ENCODE measurements at places on chromosomes 3 and 15. TPM values are rescaled to one million over a fixed set of nuclear protein-coding genes. Genes with fewer than 3 reads are reported as not detected.

Gene PRKAR2A
- 40.5 TPM for total RNA-seq

Gene DUOX1
- not detected for total RNA-seq

- no peak for DNase-seq
Observed at GRCh38 chr3:115808244-115808643, 184.9 kb downstream of the GAP43 start.

DNA sequence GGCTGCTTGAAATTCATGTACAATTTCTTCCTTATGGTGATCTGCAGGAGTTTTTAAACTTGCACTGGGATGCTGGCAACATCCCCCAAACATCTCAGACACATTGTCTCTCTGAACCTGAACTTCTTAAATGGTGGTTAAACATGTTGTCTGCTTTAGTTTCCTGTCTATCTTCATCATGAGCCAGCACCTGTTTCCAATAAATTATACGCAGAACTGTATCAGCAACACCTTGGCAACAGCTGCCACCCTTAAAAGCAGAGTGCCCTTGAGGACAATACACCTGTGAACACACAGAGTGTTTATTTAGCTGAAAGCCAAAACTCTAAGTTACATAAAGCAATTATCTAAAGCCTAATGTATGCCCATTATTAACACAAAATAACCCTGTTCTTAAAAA is 242.9 kb downstream of the WNT5A start:
- DNase-seq: no peak

GRCh38 chr15:89647191-89647851 is 7.9 kb downstream of the KIF7 start:
- DNase-seq: peak; percentile 34

GRCh38 chr3:46705022-46705530 is 3.9 kb downstream of the TMIE start:
- peak; percentile 67 for DNase-seq

DNA sequence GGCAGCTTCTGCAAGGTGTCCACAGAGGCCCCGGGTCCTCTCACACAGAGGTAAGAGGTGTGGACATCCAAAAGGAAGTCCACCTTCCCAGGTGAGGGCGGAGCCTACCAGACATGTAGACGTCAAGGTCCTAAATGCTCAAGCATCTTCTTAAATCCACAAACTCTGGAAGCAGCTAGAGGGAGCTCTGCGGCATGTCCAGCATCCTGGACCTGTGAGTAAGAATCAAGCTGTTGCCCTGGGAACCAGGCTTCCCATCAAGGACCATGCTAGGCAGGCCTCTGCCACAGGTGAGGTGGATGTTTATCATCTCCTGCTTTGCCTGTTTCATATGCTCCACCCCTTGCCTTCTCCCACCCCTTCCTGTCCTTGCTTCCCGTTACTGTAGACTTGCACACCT is 368.2 kb downstream of the GABRG3 start:
- DNase-seq: no peak

GRCh38 chr3:79175870-79176269 is 591.9 kb downstream of the ROBO1 start:
- DNase-seq: no peak

Gene SKOR1
- 1.0 TPM for total RNA-seq

- no peak for DNase-seq
Observed at GRCh38 chr3:148534089-148534988, 163.4 kb upstream of the AGTR1 start.

DNA sequence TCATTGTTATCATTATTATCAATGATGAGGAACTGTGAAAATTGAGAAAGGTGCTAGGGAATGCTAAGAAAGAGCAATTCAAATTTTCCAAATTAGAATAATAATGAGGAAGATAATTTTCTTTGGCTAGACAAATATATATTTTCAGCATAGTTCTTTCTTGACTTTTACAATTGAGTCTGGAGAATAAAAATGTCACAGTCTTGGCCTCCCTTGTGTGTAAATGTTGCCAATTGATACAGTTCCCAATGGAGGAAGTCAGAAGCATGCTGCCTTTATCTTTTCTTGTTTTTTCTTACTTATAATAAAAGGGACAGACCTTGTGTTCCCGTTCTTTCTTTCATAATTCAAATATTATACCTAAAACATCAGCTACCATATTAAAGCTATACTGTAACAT is 774.4 kb downstream of the SI start:
- DNase-seq: no peak

DNA sequence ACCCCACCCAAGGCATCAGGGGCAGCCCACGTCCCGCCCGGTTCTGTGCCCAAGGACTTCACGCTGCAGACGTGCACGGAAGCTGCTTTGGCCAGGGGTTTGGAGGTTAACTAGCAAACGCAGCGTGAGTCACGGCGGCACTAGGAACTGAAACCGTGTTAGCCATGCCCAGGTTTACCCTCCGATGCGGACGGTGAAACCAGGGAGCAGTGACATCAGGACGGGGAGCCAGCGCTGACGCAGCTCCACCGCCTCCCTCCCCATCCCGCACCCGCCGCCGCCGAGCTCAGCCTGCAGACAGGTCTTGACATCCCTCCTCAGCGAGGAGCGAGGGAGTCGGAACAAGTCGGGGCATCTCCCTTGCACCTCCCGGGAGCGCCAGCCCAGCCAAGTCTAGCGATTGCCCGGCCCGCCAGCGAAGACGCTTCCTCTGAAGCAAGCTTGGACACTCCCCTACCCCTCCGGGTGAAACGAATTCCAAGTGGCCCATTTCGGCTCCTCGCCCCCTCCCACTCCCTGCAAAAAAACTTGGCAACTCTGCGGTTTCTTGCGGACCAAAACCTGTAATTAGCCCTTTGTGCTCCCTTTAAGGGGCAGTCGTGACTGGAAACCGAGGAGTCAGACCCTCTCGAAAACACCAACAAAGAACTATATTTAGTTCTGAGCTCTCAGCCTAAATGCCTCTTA is 1.4 kb upstream of the RAP2B start:
- peak; percentile 48 for DNase-seq

GRCh38 chr15:35450492-35450891 is 95.5 kb downstream of the DPH6 start:
- no peak for DNase-seq

Gene SLCO2A1
- not detected for total RNA-seq

DNA sequence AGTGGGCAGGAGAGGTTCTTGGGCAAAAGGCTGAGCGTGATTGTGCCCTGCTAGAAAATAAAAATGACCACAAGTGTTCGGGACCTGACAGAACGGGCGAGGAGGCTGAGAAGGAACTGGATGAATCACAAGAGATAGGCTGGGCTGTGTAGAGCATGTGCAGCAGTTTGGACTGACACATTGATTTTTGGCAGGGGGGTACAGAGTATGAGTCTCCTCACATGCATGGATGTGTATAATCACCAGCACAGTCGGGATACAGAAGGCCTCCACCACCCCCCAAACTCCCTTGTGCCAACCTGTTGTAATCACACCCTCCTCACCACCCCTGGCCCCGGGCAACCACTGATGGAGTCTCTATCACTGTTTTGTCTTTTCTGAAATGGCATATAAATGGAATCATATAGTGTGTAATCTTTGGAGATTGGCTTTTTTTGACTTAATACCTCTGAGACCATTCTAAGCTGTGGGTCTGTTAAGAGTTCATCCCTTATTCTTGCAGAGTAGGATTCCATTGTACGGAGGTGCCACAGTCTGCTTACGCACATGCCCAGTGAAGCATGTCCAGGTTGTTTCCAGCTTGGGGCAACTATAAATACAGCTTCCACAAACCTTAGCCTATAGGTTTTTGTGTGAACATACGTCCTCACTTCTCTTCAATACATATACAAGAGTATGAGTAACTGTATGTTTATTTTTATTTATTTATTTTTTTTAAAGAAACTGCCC is 438.8 kb downstream of the FOXP1 start:
- no peak for DNase-seq

DNA sequence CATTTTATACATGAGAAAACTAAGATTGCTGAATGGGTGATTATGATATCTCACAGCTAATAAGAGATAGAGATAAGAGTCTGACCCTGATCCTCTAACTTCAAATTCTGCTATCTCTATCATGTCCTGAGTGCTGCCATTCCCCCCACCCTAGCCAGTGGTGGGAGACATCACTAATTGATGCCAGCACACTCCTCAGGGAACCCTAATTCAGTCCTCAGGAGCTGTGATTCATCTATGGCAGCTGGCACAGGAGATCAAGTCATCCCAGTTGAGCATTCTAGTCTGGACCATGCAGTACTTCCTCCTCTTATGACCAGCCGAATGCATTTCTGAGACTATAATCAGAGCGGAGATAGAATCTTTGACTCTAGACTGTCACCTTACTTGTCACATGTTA is 71.9 kb downstream of the SYNM start:
- no peak for DNase-seq

DNA sequence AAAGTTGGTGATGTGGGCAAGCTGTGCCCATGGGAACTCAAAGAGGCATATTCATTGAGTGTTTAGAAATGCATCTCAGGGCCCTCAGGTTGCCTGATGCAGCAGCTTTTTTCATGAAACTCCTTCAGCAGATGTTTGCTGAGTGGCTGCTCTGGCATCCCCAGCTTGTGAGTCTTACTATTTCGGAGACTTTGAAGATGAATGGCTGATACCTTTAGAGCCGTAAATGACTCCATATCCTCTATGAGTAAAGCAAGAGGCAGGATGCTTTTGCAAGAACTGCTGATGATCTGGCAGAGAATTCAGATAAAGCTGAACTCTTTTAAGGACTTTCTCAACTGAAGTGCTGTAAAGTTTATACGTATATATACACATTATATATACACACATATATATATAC is 384.3 kb downstream of the CACNA2D3 start:
- no peak for DNase-seq

Gene CILP
- 0.44 TPM for total RNA-seq

DNA sequence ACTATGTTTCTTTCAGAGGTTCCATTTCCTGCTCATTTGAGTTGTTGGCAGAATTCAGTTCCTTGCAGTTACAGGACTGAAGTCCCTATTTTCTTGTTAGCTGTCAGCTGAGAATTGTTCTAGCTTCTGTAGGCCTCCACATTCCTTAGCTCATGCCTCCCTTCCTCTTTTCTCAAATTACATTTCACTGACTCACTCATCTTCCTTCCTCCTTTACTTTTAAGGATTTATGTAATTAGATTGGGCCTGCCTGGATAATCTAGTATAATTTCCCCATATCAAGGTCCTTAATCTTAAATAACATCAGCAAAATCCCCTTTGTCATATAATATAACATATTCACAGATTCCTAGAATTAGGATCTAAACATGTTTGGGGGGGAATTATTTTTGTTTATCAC is 40.6 kb upstream of the RBMS3 start:
- no peak for DNase-seq

Measured in naive thymus-derived CD8-positive, alpha-beta T cell (primary cell).